ELR (cell line): ENCODE measurements at places on chromosomes 7 and 10.

DNA sequence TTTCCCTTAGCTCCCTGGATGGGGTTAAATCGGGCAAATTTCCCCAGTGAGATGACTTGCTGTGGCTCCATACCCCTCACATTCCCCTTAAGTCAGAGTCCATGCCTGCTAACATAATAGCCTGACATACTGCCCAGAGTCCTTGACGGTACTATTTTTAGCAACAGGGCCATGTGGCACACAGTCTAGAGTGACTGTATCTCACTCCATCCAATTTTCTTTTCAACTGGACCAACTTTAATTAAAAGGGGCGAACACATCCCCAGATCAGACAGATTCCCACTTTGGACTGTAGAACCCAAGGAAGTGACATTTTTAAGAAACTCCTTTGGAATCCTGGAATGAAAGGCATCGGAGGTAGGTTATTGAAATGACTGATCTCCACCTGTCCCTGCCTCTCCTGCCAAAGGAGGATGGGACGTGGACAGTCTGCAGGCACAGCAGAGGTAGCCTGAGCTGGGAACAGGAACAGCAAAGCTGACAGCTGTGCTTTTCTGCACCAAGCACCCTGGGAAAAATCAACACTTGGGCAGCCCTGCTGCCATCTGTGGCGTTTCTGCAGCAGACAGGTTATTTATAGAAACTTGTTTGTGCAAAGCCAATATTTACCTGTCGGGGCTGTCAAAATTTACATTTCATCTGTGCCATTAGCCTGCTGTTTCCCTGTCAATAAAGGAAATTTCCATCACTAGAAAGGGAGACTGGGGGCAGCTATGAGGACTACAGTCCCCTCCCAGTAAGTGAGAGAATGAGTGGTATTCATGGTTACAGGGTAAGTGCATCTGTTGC, 221.5 kb upstream of the AOAH start:
- DNase-seq, result no peak

- DNase-seq, result no peak
Observed at GRCh38 chr10:112159469-112159868, 24.1 kb downstream of the GPAM start.

DNA sequence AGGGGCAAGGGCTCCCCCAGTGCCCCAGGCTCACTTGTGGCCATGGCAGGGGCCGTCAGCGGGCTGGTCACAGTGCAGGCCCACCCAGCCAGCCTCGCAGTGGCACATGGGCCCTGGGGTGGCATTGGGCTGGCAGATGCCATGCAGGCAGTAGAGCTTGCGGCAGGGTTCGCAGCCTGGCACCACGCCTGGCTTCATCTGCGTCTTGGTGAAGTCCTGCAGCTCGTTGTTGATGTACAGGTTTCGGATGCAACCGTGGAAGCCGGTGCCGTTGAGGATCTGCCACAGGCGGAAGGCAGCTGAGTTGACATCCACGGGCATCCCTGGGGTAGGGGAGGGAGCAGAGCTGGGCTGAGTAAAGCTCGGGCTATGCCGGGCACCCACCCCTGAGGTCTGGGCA, 170.6 kb downstream of the LCOR start:
- no peak for DNase-seq

DNA sequence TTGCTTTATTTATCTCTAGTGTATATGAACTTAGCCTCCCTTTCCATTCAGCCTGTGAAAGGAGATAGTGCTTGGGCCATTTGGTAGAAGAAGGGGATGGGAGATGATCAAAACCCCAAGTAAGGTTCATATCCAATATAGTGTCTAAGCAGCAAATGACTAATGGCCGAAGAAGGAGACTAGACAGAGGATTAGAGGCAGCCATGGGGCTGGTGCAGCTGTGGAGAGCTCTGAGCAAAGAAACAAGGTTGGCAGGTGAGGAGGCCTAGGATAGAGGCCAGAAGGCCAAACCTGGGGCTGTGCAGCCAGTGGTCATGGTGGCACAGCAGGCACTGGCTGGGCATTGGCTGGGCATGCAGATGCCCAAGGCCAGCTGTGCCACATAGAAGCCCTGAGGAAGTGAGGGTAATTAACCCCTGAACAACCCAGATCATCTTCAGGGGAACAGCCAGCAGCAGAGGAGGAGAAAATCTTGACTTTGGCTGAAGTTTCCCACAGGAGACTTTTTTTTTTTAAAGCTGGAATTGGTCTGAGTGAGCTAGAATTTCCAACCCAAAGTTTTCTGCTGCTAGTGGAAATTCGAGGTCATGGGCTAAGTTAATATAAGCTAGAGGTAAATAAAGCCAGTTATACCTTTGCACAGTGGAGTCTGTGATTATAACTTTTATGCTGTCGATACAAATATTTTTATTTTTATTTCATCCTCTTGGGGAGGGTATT, 10.3 kb upstream of the CPA1 start:
- DNase-seq, result peak; percentile 44

DNA sequence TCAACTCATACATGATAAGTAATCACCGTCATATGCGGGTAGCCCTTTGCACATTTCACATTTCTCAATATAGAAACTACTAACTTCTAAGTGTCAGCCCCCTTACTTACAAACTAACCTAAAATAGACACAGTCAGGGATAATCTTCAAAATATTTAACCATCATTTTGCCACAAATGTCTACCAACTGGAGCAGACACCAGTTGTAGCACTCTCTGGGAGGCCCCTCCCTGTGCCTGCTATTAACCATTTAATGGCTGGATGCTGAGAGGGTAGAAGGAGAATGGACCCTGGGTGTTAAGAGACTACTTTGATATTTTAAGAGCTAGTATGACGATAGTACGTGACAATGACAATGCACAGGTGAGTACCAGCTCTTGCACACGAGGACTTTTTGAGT, 116.4 kb downstream of the SORBS1 start:
- DNase-seq, result no peak

GRCh38 chr10:52615756-52616394, 156.7 kb downstream of the MBL2 start:
- no peak for DNase-seq

GRCh38 chr7:69204943-69205342, 393.3 kb upstream of the AUTS2 start:
- DNase-seq, result no peak

DNA sequence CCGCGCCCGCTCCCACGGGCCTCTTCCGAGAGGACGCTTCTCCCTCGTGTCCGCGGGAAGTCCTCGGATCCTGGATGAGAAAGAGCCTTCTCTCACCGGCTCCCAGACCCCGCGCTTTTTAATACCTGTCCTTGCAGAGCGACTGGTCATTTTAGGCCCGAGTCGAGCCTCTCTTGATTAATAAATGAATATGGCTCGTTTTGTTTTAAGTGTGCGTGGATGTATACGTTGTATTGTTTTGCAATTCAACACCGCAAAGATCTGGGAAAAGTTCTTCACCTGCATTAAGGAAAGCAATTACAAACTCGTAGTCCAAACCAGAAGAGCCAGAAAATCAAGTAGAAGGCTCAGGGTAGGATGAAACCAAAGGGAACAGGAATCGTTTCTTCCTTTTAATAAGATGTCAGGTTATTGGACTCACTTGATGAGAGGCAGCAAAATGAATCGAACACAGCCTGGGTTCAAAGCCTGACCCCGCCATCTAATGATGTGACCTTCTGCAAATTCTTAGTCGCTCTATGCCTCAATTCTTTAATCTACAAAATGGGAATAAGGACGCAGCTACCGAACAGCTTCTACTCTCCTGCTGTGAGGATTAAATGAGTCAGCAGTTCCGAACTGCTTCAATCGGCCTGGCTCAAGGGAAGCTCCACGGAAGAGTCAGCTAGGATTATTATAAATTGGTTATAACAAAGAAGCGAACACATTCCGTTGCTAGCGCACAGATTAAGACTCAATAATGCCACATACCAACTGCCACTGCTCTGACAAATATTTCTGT, 277.8 kb upstream of the NEBL start:
- DNase-seq, result no peak

DNA sequence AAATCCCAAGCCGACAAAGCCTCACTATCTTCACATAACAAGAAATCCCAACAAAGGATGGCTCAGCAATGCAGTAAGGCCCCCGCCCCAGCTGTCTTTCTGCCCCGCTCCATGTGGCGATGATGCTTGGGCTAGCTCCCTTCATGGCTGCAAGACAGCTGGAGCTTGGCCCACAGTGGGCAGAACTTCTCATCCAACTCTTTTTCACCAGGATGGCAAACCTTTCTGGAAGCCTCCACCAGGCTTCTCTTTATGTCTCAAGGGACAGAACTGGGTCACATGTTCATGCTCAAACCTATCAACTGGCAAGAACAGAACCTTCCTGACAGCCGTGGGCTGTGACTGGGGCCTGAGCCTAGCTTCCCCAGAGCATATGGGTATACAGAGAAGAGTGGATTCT, 260.5 kb upstream of the MKLN1 start:
- no peak for DNase-seq

DNA sequence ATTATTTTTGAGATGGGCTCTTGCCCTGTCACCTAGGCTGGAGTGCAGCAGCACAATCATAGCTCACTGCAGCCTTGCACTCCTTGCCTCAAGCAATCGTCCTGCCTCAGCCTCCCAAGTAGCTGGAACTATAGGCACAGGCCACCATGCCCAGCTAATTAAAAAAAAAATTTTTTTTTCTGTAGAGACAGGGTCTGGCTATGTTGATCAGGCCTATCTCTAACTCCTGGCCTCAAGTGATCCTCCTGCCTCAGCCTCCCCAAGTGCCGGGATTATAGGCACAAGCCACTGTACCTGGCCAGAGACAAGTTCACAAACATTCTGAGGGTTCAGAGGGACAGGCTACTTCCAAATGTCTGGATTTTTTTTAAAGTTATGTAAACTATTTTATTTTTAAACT, 32.1 kb upstream of the PURB start:
- DNase-seq, result no peak

- no peak for DNase-seq
Observed at GRCh38 chr7:2792856-2793487, 51.1 kb downstream of the GNA12 start.

DNA sequence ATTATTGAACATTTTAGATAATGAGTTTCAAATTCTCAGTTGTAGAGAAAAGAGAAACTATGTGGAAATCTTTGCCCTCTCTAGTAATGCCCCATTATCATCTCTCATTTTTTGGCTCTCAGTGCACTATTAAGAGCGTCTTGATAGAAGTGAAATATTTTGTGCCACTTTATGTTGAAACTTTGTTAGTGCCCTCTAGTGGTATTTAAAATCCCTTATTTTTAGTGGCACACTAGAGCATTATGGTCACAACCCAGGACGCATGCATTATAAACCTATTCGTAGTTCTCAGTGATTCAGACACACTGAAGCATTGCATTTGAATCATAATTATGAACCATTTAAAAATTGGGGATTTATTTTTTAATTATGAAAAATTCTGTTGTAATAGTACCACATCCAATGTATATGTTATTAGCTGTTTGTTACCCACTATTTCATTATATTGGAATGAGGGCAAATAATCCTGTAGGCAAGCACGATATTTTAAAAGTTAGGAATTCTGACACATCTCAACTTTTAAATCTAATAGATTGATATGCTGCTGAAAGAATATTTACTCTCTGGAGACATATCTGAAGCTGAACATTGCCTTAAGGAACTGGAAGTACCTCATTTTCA, 21.9 kb downstream of the PDCD4 start:
- DNase-seq, result peak; percentile 70

DNA sequence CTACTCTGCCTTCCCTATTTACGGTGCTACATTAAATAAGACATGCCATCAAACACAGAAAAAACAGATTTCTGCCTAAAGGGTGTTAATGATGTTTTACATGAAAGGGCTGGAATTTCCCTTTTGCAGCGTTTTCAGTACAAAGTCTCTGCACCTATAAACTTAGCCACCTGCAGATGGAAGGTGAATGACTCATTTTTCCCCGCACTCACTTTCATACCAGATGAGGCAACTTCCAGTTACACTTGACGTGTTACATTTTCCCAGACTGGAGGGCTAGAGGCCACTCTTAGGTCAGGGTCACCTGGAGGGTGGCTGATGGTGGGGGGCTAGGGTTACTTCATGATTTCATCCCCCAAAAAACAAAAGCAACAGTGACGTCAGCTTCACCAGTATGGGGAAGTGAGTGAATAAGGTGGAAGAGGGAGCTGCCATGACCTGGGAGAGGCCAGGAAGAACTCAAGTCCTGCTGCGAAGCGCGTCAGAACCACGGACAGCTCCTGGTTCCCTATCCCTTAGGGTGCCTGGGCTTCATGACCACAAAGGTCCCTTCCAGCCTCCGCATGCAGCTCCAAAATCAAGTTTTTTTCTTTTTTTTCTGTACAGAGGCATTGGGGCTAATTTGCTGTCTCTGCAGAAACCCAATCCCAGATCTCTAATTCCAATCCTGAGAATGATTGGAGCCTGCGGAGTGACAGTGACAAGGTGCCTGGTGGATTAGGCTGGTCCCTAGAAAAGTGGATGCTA, 94.0 kb downstream of the ADARB2 start:
- no peak for DNase-seq

- DNase-seq, result no peak
Observed at GRCh38 chr7:16730937-16731336, 22.6 kb upstream of the TSPAN13 start.

GRCh38 chr10:68096913-68097516, 12.3 kb upstream of the MYPN start:
- peak; percentile 95 for DNase-seq

- DNase-seq, result peak; percentile 13
Observed at GRCh38 chr10:124323111-124323725, 95.5 kb downstream of the OAT start.

DNA sequence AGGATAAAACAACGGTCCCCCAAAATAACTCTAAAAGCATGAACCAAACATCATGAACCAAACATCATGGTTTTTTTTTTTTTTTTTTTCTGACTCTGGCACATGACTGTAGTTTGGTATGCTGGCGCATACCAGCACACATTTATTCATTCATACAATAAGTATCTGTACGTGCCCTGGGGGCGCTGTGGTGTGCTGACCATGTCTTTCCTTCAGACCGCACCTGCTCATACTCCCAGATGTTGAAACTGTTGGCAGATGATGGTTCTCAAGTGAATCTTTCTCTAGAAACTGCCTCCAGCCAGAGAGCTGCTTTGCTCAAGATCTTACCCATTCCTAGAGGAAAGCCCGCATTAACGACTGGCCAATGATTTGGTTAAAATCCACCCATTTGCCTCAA, 114.7 kb upstream of the ANKRD30A start:
- no peak for DNase-seq

GRCh38 chr10:117801691-117802090, 245.1 kb downstream of the RAB11FIP2 start:
- DNase-seq, result no peak

- DNase-seq, result no peak
Observed at GRCh38 chr7:112232212-112232978, 25.9 kb downstream of the ZNF277 start.

DNA sequence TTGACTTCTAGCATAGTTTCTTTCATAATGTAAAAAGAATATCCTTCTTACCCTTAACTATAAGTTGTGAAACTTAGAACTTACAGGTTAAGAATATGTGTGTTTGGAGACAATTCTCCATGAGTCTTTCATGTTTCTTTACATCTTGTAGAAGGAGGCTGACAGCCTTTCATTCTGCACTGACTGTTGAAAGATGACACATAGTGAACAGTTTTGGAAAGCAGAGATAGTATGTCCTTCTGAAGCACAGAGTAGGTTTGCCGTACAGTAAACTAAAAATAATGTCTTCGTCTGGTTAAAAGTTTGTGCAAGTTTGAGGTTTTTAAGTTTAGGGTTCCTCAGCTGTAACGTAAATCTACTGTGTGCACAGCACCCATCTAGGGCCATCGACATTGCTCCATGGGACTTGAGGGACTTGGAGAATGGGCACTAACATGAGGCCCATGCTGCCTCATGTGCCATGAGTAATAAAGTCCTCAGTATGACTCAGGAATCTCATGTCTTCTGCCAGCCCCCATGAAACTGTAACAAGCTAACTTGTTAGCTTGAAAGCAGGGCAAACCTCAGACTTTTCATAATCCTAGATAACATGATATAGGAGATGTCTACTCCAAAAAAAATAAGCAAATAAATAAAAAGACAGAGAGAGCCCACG, 24.5 kb upstream of the ELAPOR2 start:
- DNase-seq, result no peak
